ENCODE measurements at places on chromosomes 3 and 15.

GRCh38 chr3:102179326-102180177, 255.3 kb upstream of the ZPLD1 start:
- no peak for DNase-seq

DNA sequence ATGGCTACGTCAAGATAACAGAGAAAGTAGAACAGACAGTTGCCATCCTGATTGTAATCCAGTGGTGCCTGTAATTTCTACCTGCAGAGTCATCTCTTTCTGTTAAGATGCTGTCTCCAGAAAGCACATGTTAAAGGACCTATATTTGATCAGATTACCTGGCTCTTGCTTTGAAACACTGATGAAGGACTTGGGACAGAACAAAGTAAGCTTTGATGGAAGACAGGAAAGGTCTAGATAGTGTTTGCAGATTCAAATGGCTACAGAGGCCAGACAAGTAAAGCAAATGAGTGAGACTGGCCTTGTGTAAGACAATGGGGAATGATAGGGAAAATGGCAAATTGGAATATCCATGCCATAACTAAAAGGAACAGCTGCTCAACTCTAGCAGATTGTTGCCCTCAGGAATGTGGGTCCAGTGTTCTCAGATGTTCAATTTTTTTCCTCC, 1.8 kb upstream of the GSK3B start:
- no peak for DNase-seq

DNA sequence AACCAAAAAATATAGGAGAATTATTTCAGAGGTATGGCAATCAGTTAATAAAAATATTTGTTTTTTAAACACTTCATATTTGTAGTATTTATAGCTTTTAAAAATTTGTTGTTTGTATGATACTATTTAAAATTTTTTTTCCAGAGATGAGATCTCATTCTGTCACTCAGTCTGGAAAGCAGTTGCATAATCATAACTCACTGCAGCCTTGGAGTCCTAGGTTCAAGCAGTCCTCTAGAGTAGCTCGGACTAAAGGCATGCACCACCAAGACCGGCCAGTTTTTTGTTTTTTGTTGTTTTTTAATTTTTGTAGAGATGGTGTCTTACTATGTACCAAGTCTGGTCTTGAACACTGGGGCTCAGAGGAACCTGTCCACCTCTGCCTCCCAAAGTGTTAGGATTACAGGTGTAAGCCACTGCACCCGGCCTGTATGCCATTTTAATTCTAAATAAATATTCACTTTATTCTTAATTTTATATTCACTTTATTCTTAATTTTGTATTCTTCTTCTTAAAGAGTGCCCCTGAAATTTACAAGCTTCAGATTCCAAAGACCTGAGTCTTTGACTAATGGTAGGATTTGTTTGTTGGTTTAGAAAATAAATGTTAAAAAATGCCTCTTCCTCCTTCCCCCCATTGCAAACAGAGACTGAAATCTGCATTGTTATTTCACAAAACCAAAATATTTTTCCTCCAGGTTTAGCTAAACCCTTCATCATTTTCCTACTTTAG, 9.4 kb downstream of the TGFBR2 start:
- no peak for DNase-seq

- no peak for DNase-seq
Observed at GRCh38 chr15:63811942-63812550, 21.7 kb downstream of the HERC1 start.

- no peak for DNase-seq
Observed at GRCh38 chr3:14345496-14346150, 56.8 kb upstream of the SLC6A6 start.

DNA sequence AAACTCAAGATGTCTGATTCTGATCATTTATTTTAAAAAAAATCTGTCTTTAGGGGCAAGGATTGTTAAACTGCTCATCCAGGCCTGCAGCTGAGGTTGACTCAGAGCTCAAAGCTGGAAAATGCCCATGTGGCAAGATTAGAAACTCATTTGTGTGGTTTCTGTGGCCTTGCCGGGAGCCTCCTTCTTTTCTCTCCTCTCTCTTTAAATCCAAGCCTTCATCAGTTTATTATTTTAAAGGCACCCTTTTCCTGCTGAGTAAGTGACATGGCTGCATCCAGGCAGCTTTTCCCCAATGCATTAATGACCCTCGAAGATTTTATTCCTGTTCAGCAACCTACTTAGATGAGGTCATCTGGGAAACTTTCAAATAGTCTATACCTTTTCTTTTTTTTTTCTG, 221.3 kb upstream of the CDIN1 start:
- no peak for DNase-seq

DNA sequence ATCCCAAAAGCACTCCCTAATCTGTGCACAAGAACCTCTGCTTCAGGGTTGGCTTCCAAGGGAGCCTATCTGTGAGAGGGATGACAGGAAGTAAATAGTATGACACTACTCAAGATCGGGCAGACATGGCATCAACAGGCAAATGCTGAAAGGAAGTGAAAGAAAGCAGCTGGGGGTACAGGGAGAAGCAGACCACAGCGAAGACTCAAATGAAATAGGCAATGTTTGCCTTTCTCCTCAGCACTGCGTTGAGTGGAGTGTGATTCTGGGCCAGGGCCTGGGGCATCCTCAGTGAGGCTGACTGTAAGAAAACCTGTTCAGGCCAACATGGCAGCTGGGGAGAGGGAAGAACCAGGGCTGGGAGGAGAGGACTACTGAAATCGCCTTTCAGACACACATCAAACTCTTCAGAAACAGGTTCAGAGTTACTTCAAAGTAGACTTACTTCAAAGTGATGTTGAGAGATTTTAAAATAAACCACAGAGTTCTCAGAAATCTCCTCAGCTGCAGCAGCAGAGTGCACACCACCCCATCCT, 96.6 kb downstream of the SLC9A9 start:
- DNase-seq: peak; percentile 15

DNA sequence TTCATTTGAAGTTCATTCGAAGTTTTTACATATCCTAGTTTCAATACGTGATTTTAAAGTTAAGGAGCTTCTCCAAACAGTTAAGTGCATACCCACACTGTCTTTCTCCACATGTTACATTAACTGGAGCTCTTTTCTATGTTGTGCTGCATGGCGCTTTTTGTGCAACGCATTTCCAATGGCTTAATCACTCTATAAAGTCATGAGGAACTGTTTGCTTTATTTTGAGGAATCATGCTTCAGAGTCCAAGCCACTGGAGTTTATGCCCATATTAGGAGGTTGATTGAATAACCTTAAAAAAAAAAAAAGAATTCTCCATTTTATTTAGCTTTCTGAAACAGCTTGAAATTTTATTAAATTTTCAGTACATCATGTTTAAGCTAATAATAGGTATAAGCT, 109.4 kb upstream of the MBNL1 start:
- no peak for DNase-seq

GRCh38 chr15:99981191-99981647, 248.0 kb upstream of the LYSMD4 start:
- DNase-seq: no peak

DNA sequence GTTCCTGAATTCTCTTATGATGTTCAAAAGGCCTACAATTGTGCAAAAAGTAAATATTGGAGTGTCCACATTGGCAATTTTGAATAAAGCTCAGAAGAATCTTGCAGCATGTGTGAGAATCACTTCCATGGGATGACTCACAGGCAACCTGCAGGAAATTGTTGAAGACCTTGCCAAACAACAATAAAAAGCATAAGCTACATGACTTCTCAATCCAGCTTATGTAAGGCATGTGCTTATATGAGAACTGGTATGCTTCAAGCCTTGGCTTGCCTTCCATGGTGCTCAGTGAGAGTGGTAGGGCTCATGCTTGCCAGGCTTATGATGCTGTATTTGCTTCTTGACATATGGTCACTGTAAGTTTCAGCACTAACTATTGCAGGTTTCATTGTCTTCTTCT, 18.4 kb upstream of the BCHE start:
- DNase-seq: no peak

DNA sequence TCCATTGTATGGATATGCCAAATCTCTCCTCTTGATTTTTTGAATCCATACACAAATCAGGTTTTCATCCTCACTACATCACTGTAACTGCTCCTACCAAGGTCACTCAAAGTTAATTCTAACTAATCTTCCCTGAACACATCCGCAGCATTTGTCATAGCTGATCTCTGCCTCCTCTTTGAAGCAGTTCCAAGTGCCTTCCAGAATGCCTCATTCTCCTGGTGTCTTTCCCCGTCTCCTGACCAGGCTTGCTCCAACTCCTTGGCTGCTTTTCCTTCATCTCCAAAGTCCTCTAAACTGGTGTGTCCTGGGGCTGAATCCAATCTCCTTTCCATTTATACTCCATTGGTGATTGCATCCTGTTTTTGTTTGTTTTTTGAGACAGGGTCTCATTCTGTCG, 26.8 kb downstream of the KLHDC8B start:
- no peak for DNase-seq

- DNase-seq: no peak
Observed at GRCh38 chr3:30685267-30685667, 78.9 kb downstream of the TGFBR2 start.

- no peak for DNase-seq
Observed at GRCh38 chr3:15174953-15175352, 31.1 kb upstream of the CAPN7 start.

DNA sequence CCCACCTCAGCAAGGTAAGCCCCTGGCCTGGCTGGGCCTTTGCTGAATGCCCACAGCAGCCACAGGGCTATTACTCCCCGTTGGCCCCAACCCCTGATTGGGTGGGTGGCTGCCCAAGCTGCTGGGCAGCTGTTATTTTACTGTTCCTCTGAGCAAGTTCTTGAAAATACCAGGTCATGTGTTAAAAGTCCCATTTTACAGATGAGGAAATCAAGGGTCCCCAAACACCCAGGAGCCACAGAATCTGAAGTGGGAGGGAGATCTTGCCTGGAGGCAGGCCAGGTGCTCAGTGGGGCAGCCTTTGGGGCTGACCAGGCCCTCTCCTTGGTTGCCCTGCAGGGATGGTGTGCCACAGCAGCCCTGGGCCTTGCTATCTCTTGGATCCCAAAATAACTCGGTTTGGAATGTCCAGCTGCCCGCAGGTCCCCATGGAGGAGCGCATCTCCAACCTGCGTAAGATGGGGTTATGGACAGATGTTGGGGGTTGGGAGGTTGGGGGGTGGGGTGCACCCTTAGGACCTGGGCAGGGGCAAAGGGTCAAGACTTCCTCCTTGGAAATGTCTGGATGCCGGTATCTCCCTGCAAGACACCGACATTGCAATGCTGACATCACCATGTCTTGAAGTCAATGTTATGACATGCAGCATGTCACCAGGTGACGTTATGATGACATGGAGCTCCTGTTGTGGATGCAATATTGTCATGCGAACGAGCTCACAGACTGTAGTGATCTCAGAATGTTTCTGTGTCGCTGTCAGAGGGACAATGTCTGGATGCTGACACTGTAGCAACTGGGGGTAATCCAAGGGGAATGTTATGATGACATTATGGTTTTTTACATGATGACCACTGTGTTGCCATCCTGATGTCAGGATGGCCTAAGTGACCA, 13.3 kb upstream of the CSPG4 start:
- no peak for DNase-seq

- DNase-seq: no peak
Observed at GRCh38 chr15:39406485-39406884, 174.4 kb upstream of the THBS1 start.

GRCh38 chr3:14137445-14137844, 12.6 kb downstream of the TMEM43 start:
- DNase-seq: no peak

DNA sequence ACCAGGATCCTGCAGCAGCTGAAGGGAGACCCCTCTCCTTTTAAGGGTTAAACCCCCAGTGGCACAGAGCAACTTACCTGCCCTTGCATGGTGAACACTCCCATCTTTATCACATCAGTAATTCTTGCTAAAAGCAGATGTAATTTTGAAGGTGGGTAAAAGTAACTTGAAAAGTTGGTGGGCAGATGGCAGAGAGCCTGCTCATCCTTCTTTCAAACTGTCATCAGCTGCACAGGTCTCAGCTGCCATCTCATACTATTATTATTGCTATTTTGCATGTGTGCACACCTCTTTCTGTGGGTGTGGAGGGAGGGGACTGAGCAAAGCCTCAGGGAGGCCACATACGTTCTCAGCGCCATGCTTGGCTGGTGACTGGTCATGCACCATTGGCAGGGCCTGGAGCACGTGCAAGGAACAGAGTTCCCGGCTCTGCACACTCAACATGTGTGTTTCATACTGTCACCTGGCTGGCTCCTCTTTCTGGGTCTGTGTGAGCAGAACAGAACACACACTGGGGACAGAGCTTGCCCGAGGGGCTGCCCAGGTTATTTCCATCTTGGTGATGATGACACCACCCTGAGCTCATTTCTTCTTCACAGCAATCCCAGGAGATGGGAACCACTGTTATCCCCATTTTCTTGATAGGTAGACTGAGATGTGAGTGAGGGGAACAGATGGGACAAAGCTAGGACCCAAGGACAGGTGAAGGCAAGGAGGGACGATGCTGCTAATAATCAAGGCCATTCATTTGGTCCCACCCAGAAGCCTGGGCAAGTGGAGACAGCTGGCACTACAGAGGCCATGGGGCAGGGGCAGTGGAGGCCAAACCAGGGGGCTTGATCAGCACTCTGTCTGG, 95.8 kb upstream of the KLF13 start:
- no peak for DNase-seq

GRCh38 chr3:157122116-157122515, 37.8 kb downstream of the CCNL1 start:
- DNase-seq: no peak

DNA sequence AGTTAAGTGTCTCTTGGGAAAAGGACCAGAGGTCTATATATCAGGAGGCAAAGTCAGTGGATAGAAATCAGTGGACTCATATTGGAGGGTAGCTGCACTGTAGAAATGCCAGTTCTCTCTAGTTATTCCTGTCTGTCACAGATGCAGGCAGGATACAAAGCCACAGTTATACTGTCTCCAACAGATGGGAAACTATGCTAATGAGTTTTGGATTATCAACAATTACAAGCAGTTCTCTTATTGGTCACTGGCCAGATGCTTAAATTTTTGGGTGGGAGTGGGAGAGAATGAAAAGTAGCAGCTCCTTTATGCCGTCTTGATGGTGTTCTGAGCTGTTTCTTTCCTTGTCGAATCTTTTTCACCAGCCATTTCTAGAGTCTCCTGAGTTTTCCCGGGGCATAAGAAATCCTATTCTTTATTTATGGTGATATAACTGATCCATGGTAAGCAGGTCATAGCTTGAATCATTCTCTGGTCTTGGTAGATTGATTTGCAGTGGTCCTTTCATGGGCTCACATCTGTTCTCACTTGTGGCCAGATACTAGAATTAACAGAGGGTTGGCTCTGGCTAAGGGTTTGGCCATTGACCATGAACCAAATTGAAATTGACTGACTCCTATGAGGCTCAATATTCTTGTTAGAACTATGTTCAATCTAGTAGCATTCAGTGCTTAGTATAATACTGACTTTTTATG, 44.6 kb upstream of the RBMS3 start:
- no peak for DNase-seq

DNA sequence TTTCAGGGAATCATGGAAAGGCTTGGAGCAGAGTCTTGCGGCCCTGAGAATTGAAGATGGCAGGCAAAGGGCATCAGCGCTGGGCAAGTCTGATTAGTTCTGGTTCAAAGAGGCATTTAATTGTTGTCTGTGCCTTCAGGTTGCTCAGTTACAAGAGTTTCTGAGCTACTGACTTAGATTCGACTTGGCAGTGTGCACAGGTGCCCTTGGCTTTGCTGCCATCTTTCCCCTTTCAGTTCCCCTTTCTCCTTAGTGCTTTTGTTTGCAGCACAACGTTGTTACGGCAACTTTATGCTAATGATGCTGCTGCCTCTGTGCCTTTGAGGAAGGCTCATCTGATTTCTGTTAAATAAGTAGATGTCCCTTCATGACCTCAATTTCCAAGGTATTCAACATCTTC, 12.5 kb downstream of the P2RY14 start:
- no peak for DNase-seq
